ENCODE measurements at places on chromosomes 4 and X.
A peak's percentile ranks its signal among the peaks of the same experiment; 100 is the strongest.

- DNase-seq, result no peak
Measured at GRCh38 chrX:149527705-149528104, 13.1 kb upstream of the EOLA1 start.

DNA sequence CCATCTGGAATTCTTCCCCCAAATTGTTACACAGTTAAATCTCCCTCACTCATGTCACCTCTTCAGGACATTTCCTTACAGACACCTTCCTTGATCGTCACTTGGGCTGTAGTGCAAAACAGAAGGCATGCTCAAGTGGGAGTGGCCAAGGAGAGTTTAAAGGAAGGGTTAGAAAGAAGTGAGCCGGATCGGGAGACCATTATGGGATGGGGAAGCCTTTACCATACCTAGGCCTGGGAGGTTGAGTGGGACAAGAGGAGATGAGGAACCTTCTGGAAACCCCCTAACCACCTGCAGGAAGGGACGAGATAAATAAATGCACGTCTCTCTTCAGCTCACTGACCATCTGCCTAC, 102.7 kb downstream of the UCHL1 start:
- DNase-seq, result no peak

DNA sequence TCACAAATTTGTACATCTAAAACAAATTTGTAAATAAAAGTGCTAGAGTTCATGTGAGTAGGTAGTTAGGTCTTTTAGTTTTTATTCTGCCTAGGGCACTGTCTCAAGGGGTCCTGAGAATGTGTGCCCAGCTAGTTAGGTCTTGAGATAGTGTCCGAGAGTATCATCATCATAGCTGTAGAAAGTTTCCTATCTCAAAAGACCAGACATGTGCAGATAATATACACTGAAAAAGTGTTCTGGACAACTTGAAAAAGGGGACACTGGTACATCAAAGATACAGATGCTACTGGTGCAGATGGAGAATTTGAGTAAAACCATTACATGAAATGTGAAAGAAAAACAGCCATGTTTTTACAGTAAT, 1.8 kb upstream of the ZCCHC4 start:
- no peak for DNase-seq

- DNase-seq, result no peak
Measured at GRCh38 chr4:88077911-88078524, 70.6 kb downstream of the PKD2 start.

DNA sequence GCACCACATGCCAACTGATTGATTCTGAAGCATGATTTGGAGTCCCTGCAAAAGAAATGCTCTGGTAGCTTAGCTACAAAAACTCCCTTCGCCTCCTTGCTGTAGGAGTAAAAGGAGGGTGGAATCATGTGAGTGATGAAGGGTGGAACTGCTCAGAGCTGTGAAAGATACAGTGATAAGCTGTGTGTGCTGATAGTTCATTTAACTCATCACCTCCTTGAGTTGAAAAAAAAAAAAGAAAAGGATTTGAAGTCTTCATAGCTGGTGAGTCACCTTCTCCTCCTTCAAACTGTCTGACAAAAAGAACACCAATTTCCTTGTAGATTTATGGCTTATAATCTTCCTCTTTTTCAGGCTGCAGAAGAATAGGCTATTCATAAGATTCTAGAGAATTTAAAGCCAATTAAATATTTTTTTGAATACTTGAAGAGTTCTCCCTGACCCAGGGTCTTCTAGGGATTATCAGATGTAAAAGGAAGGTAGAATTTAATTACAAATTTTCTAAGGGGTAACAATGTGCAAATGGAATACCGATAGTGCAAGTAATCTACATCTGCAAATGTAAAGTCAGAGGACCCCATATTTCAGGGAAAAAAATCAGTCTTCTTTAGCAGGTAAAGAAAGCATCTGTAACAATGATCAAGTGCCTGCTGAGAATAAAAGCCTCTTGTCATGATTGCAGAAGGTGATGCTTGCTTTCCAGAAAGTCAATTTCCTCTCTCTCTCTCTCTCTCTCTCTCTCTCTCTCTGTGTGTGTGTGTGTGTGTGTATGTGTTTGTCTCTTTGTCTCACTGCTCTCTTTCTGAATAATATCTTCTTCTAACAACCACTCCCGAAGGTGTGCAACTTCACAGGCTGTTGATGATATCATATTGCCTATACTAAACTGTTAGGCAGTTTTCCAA, 208.8 kb upstream of the VEGFC start:
- peak; percentile 88 for DNase-seq

DNA sequence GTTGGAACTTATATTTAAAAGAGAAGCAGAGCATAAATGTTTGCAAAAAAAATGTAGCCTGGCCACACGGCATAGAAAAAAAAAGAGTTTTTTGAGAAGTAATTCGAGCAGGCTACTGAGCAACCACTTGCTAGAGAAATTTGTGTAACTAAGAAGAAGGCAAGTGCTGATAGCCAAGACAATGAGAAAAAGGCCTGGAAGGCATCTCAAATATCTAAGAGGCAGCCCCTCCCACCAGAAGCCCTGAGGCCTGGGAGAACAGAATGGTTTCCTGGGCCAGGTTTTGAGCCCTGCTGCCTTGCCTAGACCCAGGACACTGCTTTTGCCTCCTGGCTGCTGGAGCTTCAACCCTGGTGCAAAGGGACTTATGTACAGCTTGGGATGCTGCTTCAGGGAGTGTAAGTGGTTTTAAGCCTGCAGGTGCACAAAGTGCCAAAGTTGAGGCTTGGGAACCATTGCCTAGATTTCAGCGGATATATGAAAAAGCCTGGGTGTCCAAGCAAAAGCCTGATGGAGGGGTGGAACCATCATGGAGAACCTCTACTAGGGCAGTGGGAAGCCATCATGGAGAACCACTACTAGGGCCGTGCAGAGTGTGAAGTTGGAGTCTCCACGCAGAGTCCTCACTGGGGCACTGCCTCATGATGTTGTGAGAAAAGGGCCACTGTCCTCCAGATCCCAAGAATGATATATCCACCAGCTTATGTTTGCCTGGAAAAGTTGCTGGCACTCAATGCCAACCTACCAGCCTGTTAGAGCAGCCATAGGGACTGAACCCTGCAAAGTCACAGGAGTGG, 9.7 kb downstream of the TECRL start:
- no peak for DNase-seq

- no peak for DNase-seq
Measured at GRCh38 chr4:48015216-48015615, 1.3 kb downstream of the CNGA1 start.

- peak; percentile 18 for DNase-seq
Measured at GRCh38 chr4:38322714-38323113, 341.3 kb upstream of the KLF3 start.

DNA sequence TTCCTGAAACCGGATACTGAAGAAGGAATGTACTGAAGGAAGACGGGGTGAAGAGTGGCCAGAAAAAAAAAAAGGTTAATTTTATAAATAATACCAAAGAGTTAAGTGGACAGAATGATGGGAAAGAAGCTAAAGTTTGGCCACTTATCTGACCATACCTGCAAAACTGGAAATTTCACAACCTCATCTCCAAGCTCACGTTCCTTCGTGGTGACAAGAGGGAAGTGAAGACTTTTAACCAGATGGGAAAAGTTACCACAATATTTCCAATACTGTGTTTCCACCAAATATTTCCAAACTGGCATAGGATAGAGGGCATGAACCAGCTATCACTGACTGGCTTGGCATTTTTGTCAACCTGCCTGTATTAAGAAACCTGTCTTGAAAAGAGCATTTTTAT, 56.4 kb downstream of the MAML3 start:
- DNase-seq, result no peak

DNA sequence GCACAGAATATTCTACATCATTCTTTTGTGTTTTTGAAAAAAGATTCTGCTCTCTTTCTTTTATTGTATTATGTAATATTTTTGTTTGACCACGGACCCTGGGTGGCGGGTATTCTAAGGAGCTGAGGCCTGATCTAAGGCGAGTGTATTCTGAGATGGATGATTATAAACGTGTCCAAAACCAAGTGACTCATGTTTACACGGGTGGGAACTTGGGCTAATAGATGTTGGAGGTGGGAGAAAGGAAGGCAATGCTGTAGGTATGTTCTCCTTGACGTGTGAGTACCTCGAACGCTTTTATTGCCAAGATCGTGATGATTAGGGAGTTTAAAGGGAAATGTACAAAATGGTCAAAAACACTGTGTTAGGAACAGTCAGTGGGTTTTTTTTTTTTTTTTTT, 188.9 kb upstream of the FAT1 start:
- DNase-seq, result no peak

DNA sequence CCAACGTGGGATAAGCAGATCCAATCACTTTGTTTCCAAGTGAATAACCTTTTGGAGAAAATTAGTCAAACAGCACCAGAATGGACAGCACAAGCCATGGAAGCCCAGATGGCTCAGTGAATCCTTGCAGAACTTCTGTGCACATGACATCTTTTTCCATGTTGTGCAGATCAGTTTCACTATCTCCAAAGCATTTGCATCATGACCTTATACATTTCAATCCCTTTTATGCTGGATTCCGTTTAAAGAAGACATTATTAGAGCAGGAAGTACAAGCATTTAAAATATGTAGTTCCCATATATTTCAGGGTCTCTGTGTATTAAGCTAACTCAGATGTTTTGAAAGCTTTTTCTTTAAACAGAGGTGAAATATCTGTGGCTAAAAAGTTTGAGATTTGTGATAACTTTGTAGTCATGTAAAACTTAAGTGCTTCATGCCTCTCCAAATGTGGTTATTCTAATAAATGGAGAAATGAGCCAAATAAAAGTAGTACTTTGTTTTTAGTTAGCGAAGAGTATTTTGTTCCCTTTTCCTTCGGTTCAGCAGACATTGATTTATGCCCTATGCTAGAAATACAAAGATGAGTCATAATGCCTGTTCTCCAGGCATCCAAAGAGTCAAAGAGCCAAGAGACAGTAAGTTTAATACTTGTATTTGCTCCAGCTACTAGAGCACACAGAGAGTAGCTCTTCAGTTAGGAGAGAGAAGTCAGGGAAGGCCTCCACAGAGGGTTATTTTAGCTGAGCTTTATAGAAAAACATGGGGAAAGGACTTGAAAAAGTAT, 39.0 kb downstream of the PLAC8 start:
- peak; percentile 71 for DNase-seq

All from COLO829 (cell line).